ENCODE measurements at places on chromosomes 11 and 22.

DNA sequence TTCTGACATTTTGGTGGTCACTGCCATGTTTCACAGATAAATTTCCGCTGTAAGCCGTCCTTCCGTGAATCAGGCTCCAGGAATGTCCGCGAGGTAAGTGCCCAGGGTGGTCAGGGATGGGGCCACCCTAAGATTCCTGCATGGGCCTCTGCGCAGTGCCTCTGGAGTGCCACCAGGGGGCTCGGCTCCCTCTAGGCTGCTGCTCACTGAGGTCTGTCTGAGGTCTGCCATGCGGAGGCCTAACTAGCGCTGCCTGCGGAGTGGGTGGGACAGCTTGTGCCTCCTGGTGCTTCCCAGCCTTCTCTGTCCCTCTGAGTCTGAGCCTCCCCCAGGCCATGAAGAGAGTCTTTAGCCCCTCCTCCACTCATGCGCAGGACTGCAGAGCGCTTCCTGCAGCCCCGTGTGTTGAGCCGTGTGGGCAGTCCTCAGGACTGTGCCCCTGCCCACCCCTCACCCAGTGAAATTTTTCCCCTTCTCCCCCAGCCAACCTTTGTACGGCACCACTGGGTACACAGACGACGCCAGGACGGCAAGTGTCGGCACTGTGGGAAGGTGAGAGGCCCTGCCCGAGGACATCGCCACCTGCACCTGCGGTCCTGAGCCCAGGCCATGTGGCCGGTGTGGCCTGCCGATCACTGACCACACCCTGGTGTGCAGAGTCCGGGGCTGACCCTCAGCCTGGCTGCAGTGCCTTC, 11.9 kb upstream of the MDK start:
- DNase-seq = peak; percentile 78

GRCh38 chr22:38775656-38776055, 18.3 kb downstream of the DNAL4 start:
- no peak for DNase-seq

- no peak for DNase-seq
Measured at GRCh38 chr11:20617346-20618005, 18.1 kb downstream of the SLC6A5 start.

DNA sequence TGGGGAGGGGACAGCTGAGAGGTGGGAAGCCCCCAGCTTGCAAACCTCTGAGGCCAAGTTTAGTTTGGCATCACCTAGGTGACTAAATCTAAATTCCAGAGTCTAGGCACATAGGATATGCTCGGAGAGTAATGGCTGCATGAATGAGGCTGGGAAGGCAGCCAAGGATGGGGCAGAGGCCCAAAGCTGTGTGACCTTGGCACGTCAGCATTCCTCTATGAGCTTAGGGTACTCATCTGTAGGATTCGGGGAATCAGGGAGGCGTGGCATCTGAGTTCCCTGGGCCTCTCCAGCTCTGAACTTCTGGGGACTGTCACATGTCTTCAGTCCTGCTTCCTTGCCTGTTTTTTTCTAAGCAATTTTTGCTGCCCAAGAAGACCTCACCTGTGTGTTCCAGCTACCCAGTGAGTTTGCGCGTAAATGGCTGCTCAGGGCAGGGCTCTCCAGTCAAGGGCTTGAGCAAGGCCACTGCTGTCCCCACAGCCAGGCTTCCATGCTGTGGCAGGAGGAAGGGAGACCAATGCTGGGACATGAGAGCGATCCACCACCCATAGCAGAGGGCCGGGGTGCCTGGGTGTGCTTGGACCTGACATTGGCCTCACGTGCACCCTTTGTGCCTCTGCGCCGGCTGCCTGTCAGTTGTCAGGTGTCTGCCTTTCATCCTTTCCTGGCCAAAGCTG, 13.9 kb downstream of the DAGLA start:
- DNase-seq = no peak

DNA sequence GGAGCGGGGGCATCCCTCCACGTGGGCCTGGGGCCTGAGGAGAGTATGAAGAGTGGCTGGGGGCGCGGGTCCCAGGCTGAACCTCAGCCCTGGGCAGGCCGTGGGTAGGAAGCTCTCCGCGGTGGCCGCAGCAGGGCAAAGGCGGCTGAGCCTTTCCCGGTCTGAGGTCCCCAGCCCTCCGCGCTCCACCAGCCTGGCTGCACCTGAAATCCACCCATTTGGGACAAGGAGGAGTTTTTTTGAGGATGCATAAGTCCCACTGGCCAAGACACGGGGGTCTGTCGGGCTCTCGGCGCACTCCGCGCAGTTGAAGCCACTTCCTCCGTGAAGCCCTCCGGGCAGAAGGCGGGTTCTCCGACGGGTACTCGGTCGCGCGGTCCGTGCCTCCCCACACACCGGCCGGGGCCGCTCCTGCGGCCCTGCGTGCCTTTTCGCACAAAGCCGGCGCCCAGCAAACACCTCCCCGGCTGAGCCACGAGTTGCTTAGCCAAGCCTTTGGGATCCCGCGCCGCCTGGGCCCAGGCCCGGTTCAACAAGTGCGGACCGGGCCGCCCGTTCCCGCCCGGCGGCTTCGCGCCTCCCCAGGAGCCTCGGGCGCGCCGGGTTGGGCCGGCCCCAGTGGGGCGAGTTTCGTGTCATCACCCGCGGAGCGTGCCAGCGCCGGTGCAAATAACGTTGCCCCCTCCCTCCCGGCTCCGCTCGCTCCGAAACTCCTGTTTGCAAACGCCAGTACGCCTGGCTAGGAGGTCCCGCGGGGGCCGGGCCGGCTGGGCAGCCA, 666 bp upstream of the OVOL1 start:
- no peak for DNase-seq

GRCh38 chr11:78961937-78962701, 387.5 kb upstream of the NARS2 start:
- DNase-seq = peak; percentile 30

GRCh38 chr11:108632041-108632704, 32.7 kb upstream of the DDX10 start:
- DNase-seq = no peak

- no peak for DNase-seq
Measured at GRCh38 chr11:117743121-117743815, 53.7 kb downstream of the DSCAML1 start.

DNA sequence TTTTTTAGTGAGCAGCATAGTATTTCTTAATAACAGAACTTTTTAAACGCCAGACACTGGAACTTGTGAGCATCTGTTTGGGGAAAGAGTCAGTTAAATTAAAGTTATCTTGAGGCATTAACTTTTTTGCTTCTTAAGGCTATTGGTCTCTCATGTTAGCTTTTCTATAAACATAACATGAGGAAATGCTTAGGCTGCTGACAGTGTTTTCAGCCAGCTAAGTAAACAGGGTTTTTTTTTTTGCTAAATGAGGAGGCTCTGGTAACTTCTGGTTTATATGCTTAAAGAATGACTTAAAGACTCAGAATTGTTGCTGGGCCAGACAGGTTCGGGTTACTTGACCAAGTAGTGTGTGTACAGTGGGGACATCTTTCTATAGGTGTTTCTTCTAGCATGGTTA, 95.8 kb upstream of the ALKBH3 start:
- DNase-seq = peak; percentile 42

- peak; percentile 8 for DNase-seq
Measured at GRCh38 chr11:112784323-112785073, 176.7 kb upstream of the NCAM1 start.

DNA sequence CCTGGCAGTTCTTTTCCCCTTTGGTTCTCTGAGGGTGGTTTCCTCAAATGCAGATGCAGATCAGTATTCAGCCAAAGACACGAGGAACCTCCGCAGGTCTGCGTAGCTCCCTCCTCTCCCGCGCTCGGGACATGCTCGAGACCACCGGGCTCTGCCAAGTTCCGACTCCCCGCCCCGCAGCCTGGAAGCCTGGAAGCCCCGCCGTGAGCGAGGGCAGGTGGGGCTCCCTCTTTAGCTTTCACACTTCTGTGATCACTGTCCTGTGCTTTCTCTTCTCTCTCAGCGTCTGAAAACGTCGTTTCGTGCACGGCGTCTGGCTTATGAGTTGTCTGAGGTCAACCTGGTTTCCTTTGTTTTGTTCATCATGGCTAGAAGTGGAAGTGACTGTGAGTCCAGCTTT, 26.6 kb downstream of the ZBED4 start:
- peak; percentile 14 for DNase-seq

GRCh38 chr22:39414886-39415285, 15.3 kb downstream of the TAB1 start:
- DNase-seq = no peak

- peak; percentile 14 for DNase-seq
Measured at GRCh38 chr22:31398231-31398630, 1.2 kb upstream of the DRG1 start.

- no peak for DNase-seq
Measured at GRCh38 chr11:9148035-9148434, 56.6 kb upstream of the SCUBE2 start.

- no peak for DNase-seq
Measured at GRCh38 chr11:116510166-116510565, 262.6 kb downstream of the BUD13 start.

- DNase-seq = no peak
Measured at GRCh38 chr11:68430801-68431200, 29.8 kb upstream of the PPP6R3 start.

DNA sequence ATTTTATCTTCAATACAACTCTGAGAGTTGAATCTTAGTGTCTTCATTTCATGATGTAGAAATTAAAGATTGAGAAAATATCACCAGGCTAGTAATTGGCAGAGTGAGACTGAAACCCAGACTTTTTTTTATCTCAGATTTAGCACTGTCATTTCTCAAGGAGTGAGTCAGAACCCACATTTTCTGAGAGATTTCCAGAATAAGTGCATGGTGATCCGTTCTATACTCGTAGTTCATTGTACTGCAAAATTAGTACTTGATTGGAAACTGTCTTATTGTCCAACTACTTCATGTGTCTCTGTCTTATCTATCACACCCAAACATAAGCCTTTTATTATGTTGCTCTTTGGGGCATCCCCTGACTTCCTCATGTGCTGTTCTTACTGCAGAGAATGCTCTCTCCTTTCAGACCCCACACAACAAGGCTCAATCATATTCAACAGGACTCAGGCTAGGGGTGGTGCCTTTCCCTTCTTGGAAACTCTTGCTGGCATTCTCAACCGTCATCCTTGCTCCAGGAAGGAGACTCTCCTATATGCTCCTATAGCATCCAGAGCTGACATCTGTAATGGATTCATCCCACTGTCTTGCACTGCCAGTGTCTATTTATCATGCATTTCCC, 76.7 kb upstream of the BLID start:
- DNase-seq = peak; percentile 82

- no peak for DNase-seq
Measured at GRCh38 chr22:44245438-44245837, 64.7 kb downstream of the PARVG start.

GRCh38 chr11:46216765-46217089, 60.7 kb upstream of the CREB3L1 start:
- no peak for DNase-seq

DNA sequence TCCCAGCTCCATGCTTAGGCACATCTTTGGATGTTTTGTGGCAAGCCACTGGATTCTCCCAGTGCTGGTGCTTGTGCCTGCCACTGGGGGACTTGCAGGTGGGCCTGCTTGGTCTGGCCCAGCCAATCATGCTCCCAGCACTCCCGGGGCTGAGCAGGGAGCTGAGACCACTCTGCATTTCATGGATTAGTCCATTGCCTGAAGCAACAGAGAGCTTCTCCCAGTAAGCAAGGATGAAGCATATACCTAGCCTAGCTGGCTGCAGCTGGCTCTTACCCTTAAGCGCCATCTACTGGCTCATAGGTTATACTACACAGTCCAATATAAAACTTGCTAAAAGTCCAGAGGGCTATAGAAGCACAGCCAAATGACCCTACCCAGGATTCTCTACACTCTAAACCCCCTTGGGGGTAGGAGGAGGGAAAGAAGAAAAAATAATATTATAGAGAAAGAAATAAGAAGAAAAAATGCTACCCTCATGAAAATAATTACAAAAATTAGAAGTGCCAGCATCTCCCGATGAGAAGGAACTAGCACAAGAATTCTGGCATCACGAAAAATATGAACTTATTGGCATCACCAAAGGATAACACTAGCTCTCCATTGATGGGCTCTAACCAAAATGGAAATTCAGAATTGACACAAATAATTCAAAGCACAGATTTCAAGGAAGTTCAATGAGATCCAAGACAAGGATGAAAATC, 275.3 kb downstream of the C11orf87 start:
- DNase-seq = peak; percentile 63

DNA sequence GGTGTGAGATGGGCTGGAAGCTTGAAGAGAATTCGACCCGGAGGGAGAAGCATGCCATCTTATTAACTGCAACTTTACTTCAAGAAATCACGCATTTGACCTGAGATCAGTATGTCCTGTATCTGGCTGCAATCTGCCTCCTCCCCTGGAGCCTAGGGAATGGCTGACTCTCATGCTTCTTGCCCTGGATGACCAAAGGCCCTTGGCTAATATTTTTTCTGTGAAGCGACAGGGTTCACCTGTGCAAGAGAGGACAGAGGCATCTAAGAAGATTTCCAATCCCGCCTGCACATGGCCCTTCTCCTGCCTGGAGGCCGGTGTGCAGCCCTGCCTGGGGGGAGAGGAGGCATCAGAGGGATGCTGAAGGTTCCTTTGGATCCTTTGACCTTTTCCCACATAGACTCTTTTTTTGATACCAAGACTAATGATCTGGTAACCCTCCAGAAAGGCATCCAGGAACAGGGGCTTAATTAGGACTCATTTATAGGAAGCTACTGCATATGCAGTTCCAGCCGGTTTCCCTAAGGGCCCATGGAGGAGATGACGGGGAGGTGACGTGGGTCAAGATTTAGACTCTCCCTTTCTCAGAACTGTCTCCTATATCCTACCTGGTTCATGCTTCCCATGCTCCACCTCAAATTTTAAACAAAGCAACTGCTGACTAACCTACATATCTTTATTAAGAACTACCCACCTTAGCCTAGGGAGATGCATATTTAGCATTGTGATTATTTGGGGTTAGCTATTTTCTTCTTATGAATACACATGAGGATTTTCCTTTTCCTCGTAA, 50.8 kb downstream of the NTM start:
- no peak for DNase-seq

GRCh38 chr11:72135891-72136683, 562 bp downstream of the FOLR3 start:
- DNase-seq = peak; percentile 45

DNA sequence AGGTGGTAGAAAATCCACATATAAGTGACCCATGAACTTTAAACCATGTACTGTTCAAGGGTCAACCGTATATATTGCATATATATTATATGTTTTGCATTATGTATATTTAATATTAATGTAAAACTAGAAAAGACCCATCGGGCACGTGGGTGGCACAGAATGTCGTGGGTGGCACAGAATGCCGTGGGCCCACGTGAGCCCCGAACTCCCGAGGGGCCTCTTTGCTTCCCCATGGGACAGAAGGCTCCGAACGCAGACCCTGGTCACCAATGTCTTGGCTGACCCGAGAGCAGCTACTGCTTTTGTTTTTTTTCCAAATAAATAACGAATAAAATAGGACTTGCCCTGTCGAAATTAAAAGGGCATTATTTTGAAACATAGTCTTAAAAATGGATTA, 415.4 kb downstream of the BRD1 start:
- no peak for DNase-seq

- no peak for DNase-seq
Measured at GRCh38 chr11:103585401-103585800, 451.0 kb upstream of the DDI1 start.

GRCh38 chr22:38411016-38411415, 44.0 kb downstream of the KCNJ4 start:
- no peak for DNase-seq

- no peak for DNase-seq
Measured at GRCh38 chr11:57979532-57980079, 44.1 kb upstream of the OR9Q1 start.

GRCh38 chr11:44817207-44817949, 90.6 kb downstream of the TSPAN18 start:
- no peak for DNase-seq

- no peak for DNase-seq
Measured at GRCh38 chr11:17153757-17154156, 54.0 kb downstream of the PIK3C2A start.

GRCh38 chr22:29030016-29030617, 31.5 kb downstream of the C22orf31 start:
- peak; percentile 47 for DNase-seq
